ENCODE measurements at places on chromosomes 2 and 18.

GRCh38 chr18:12283666-12284065 lies 24.4 kb upstream of the TUBB6 start:
- DNase-seq, result no peak

- DNase-seq, result no peak
Observed at GRCh38 chr2:111050701-111051376, 69.9 kb upstream of the BCL2L11 start.

- no peak for DNase-seq
Observed at GRCh38 chr2:103823847-103824246, 1030.1 kb upstream of the POU3F3 start.

DNA sequence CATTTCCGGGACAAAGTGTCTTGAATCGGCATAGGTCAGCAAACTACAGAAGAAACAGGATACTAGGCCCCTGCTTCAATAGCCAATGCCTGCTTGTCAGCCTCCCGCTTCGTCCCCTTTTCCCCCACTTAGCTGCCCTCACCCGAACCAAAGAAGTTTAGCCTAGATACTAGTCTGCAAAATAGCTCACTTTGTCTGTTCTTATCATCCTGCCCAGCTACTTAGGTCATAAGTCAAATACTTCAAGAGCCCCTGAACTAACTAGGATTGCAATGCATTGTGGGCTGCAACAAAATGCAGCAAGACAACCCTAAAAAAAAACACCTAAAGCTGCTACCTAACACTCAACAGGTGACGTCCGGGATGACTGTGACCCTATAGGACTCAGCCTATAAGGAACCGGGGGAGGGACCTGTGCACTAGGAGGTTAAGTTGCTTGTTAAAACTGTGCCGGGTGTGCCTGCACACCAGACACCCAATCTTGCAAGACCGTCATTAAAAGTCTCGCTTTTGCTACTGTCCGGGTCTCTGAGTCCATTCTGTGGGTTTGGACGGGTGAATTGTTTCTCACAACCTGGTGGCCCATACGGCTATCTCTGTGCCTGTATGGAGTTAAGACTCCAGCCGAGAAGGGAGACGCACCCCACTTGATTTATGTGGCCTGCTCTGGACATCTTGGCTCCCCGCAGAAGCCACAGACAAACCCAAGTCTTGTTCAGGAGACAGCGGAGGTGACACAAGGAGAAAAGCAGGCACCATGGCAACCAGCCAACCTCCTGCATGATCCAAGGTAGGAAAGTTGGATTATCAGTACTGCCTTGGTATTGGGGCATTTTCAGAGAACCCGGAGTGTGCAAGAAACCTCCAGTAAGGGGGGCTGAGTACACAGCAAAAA lies 105.9 kb downstream of the HIBCH start:
- no peak for DNase-seq

DNA sequence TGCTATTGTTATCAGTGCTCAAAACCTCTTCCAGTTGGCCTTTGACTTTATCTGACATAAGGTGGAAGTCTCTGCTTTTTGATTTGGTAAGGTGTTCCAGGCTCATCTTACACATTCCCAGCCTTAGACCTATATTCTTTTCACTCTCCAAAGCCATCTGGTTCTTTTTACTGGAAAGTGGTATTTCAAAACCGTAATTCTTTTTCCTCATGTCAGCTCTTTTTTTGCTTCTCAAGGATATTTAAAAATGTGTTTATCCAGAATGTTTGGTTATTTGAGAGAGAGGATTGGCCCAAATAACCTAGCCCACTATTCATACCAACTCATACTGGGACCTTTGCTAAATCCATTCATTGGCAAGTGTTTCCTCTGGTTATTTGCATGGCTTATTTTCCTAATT lies 411.2 kb upstream of the PIK3C3 start:
- no peak for DNase-seq

- no peak for DNase-seq
Observed at GRCh38 chr18:2606335-2606734, 35.0 kb downstream of the NDC80 start.

DNA sequence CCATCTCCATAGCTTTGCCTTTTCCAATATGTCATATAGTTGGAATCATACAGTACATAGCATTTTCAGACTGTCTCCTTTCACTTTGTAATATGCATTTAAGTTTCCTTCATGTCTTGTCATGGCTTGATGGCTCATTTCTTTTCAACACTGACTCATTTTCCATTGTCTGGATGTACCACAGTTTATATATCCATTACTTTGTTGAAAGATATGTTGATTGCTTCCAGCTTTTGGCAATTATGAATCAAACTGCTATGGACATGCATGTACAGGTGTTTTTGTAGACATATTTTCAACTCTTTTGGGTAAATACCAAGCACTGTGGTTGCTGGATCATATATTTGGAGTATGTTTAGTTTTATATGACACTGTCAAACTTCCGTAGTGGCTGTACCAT lies 26.3 kb downstream of the ACSL3 start:
- DNase-seq, result no peak

- peak; percentile 83 for DNase-seq
Observed at GRCh38 chr2:108583903-108584520, 49.7 kb downstream of the LIMS1 start.

GRCh38 chr18:49663899-49664890 lies 102.3 kb downstream of the LIPG start:
- peak; percentile 23 for DNase-seq

- no peak for DNase-seq
Observed at GRCh38 chr2:237282568-237283128, 131.3 kb downstream of the COL6A3 start.

GRCh38 chr2:58540681-58541080 lies 299.6 kb upstream of the FANCL start:
- no peak for DNase-seq

DNA sequence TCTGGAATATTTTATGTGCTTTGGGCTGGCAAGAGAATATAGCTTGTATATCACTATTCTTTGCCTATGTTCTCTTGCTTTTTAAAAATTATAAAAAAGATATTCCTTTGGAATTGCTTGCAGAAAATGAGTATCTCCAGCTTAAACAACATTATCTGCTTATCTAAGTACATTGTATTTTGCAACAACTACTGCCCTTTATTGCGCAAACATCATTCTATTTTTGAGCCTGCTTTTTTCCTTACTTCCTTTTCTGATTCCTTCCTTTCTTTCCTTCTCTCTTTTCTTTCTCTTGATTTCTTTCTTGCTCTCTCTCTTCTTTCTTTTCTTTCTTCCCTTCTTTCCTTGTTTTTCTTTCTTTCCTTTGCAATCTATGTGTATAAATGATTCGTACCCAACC lies 74.0 kb downstream of the UNC80 start:
- no peak for DNase-seq

DNA sequence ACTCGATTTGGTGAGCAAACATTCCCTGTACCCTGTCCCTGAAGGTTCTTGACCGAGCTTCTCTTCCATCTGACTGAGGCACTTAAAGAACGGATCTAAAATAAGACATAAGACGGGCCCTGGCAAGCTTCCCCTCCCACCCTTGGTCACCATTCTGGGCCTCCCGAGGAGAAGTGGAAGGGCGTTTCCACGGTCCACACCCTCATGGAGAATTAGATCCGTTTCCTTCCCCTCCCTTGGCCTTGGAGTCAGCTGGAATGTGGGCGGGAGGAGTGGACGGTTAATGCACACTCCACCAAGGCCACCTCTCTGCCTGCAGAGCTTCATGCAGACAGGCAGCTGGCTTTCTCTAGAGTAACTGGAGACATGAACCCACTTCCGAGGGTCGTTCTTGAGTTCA lies 257.3 kb upstream of the APCDD1 start:
- DNase-seq, result peak; percentile 10

GRCh38 chr18:51355841-51356240 lies 158.4 kb upstream of the MEX3C start:
- no peak for DNase-seq

DNA sequence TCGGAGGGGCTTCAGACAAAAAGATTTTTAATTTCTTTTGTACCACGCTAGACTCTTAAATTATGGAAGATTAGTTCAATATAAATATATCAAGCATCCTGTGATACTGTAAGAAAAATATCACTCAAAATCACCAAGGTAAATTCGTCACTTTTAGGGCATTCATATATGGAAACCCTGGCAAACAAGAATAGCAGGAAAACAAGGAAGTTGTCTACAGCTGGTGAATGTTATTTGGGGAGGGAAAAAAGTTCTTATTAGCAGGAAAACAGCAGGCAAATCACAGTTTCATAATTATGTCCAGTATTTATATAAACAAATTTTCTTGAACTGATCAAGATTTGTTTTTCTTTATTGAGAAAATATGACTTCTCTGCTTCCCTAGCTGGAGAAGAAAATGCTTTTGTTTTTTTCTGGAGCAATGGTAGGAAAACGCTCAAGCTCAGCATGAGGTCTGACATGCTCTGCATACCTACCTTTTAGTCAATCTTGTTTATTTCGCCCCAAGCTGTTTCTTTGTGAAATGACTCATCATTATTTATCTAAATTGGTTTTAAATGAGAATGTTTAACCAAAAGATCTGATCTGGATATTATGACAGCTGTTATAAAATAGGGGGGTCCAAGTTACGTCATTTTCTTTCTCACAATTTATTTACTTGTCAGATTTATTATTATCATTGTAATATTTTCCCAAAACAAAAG lies 14.7 kb downstream of the LINC00305 start:
- DNase-seq, result no peak

DNA sequence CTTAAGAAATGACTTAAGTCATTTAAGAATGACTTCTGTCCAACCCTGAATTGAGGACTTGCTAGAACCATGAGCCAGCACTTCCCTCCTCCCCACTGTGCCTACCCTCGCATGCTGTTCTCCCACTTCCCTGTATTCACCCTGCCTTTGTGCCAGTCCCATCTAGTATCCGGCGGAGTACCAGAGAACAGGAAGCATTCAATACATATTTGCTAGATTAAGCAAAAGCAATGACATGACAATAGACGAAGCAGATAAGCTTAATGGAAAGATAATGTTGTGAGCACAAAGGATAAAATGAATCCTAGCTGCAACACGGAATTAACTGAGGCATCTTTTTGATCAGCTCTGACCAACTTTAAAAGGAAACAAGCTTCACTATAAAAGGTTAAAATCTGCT lies 328.5 kb downstream of the TDRD15 start:
- no peak for DNase-seq

DNA sequence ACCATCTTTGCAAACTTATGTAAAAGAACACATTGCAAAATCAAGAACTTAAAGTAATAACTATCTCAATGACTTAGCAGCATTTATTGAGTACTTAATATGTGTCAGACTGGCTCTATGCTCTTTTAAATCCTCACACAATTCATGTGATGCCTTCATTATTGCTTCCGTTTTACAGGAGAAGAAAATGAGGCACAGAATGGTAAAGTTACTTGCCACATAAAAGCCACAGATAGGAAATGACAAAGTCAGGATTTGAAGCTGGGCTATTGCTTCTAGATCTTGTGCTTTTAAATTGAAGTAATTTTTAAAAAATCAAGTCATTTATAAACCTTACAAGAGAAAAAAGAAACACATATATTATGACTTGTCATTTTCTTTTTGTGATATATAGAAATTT lies 174.2 kb downstream of the WDR7 start:
- DNase-seq, result no peak

DNA sequence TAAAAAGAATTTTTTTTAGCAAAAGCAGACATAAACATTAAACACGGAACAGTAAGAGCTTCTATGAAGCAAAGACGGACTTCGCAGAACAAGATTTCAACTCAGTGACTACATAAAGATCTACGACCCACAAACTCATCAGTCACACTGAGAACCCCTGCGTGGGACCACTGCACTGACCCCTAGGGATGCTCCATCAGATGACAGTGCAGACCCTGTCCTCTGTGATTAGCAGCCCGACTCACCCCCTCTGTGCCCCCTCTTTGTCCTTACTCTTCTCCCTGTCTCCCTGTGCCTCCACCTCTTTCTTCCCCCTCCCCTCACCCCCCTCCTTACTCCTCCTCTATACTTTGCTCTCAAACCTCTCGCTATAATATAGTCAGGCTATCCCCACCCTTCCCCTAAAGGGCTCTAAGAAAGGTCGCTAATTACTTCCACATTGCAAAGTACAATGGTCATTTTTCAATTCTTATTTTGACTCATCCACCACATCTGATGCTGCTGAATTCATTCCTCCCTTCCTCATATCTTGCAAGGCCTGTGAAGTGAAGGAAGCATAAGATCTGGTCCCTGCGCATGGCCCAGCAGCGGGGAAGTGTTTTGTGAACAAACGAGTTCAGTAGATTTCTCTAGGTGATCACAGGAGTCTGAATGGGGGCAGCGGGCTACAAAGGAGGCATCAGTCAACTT lies 89.3 kb downstream of the CABYR start:
- DNase-seq, result no peak

GRCh38 chr2:85319796-85320195 lies 8.0 kb downstream of the TGOLN2 start:
- DNase-seq, result no peak

DNA sequence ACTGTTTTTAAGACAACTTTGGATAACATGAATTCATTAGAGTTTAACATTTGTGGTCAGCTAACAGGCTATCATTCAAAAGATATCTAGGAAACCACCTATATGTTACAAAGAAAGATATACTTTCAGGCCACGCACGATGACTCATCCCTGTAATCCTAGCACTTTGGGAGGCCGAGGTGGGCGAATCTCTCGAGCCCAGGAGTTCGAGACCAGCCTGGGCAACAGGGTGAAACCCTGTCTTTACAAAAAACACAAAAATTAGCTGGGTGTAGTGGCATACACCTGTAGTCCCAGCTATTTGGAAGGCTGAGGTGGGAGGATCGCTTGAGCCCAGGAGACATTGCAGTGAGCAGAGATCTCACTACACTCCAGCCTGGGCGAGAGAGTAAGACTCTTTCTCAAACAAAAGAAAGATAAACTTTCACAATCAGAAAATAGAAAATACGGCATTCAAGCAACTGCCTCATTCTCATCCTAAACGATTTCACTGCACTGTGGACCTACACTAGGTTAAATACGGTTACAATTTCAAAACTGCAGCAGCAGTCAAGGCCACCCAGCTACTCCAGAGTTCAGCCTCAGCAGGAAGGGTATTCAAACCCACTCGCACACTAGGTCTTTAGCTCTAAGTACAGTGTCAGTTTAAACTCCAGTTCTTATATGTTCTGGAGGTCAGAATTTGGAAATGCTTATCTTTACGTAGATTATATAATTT lies 250.0 kb upstream of the SLC39A10 start:
- DNase-seq, result no peak

DNA sequence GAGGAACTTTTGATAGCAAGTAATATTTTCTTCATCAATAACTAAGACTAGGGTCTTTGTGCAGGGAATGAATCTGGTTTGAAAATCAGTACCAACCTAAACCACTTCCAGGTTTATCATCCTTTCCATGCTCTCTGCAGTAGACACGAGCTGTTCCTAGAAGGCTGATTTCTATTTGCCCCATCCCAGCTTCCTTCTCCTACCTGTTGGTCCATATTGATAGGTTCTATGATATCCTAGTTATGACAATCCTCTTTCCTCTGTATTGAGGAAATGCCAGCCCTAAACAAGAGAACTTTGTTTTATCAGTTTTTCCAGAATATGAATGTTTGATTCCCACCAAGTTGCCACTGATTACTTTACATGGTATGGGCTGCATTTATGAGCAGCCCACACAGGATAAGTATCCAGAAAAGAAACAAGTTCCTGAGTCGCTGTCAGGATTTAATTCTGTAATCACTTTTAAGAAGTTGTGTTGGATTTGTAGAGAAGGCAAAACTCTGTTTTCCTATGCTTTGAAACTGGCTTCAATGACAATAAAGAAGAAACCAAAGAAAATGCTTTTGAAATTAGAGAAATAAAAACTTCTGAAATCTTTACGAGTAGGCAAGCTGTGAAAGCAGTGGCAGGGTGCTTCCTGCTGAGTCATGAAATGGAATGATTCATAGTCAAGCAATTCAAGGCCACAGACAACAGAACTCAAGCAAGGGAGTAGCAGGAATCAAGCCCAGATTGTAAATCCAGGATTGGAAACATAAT lies 37.3 kb upstream of the TANK start:
- peak; percentile 93 for DNase-seq

GRCh38 chr2:202014318-202014717 lies 19.3 kb upstream of the FZD7 start:
- no peak for DNase-seq
